ENCODE measurements at places on chromosomes 12 and 14.

GRCh38 chr12:56728139-56728861 lies 3.2 kb upstream of the NACA start:
- DNase-seq: no peak

DNA sequence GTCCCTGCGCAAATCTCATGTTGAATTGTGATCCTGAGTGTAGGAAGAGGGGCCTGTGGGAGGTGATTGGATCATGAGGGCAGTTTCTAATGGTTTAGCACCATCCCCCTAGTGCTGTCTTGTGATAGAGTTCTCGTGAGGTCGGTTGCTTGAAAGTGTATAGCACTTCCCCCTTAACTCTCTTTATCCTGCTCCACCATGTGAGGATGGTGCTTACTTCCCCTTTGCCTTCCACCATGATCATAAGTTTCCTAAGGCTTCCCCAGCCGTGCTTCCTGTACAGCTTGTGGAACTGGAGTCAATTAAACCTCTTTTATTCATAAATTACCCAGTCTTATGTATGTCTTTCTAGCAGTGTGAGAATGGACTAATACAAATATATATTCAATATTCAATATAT lies 303.7 kb upstream of the SEL1L start:
- DNase-seq: no peak

DNA sequence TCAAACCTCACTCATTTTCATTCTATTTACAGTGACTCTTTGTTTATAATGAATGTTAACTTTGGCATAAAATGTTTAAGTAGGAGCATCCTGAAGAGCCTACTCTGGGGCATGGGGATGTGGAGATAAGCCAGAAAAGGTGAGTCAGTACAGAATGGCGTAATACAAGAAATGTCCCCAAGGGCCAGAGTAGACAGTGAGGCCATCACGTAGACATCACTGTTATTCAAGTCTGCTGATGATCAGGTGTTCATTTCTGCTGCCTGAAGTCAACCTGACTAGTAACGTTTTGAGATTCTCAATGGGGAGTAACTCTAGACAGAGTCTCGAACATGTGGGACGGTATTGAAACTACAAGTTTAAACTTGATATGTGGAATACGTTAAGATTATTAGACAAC lies 47.6 kb upstream of the PKP2 start:
- DNase-seq: peak; percentile 64

- no peak for DNase-seq
These were observed 33.3 kb upstream of the ACTN1 start for GRCh38 chr14:69012256-69012953.

- no peak for DNase-seq
These were observed 23.3 kb downstream of the LMNTD1 start for GRCh38 chr12:25529738-25530137.

GRCh38 chr12:41536813-41537490 lies 348.8 kb downstream of the PDZRN4 start:
- no peak for DNase-seq

DNA sequence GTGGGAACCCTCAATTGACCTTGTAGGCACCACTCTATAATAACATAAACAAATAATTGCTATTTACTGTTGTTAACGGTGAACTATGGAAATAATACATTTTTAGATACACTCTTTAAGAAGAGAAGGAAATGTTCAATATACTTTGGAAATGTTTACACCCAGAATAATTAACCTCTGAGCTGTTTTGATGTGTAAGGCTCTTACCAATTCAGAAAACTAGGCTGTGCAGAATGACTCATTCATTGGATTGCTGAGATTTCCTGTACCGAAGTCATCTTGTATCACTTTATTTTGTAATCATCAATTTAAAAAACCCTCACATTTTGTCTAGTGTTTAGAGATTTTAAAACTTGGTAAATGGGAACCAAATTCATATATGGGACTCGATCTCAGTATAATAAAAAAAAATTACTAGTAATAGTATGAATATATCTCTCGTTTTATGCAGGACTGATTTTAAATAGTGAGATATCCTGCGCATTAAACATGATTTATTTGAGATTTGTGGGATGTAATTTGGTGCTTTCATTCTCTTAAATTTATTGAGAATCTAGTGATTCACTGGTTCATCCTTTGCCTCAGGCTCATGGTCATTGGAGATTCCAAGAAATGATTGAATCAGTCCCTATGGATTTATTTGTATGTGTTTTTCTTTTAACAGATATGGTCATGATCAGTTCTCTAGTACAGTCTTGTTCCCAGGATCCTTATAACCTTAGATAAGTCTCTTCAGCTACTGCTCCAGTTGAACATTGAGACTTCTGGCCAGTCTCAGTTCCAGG lies 3.9 kb downstream of the SAMD4A start:
- DNase-seq: no peak

GRCh38 chr12:77847060-77847541 lies 16.4 kb downstream of the NAV3 start:
- no peak for DNase-seq

GRCh38 chr12:101813117-101813516 lies 17.6 kb downstream of the GNPTAB start:
- DNase-seq: no peak

DNA sequence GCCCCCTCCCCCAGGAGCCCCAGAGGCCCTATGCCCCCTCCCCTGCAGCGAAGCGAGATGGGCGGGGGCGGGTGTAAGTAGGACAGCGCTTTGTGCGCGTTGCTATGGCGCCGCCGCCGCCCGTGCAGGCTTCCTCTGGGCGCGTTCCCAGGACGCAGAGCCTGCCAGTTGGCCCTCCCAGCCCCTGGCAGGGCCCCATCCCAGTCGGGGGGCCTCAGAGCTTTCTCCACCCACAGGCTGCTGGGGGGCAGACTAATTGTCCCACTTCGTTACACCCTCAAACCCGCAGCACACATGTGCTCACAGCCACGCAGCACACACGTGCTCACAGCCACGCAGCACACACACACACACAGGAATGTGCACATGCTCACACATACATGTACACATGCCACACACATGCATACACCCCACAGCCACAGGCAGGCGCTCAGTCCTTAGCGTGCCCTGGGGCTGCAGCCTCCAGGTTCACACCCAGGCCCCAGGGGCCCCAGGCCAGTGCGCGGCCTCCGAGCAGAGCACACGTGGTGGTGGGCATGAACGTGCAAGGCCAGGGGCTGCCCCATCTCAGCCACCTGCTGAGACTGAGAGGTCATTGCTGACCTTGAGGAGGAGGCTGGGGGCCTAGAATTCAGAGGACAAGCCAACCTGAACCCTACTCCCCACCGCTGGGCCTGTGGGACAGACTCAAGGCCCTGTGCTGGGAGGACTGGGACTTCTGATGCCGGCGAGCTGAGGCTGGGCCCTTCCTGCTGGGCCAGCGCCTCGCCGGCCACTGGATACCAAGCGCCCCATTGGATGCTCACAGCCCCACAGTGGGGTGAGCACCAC lies 15.6 kb downstream of the TRMT61A start:
- no peak for DNase-seq

GRCh38 chr12:50951112-50951511 lies 1.2 kb upstream of the HIGD1C start:
- no peak for DNase-seq

GRCh38 chr14:51834240-51834639 lies 26.2 kb upstream of the GNG2 start:
- no peak for DNase-seq

- no peak for DNase-seq
These were observed 14.0 kb downstream of the CCND2 start for GRCh38 chr12:4287325-4288211.

DNA sequence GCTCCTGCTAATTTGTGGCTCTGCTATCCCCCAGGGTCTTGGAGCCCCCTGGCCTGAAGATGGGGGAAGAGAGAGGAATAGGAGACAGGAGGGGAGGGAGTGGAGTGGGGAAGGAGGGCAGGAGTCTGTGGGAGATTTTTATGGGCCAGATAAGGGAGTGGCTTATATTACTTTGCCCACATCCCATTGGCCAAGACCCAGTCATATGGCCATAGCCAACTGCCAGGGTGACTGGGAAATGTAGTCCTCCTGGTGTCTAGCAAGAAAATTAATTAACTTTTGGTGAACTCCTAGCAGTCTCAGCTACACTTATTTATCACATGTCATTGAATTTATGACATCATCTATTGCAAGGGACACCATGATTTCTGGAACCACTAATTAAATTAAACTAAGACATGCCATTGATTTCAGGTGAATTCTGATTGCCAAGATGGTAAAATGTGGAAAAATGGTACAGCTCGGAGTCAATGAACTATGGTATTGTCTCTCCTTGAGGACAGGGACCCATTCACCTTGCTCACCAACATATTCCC lies 50.3 kb downstream of the ESRRB start:
- no peak for DNase-seq

DNA sequence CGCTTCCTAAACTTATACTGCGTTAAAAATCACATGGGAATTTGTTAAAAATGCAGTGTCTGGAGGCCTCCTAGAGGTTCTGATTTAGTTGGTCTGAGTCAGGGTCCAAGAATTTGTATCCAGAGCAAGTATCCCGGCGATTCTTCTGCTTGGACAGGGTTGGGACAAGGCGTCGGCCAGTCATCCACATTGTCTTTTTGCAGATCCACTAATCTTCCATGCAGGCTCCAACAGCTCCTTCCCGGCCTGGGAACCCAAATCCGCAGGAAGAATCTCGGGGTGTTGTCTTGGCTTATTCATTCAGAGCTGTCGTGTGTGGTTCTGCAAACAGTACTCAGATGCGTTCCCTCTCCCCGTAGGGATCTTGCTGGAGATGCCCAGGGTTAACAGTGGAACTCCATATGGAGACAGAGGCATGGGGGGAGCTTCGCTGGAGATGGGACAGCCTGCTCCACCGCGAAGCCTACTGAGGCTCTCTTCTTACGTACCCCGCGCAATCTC lies 25.3 kb downstream of the GPRC5D start:
- DNase-seq: no peak

GRCh38 chr12:94900496-94900895 lies 103.0 kb downstream of the NDUFA12 start:
- no peak for DNase-seq

DNA sequence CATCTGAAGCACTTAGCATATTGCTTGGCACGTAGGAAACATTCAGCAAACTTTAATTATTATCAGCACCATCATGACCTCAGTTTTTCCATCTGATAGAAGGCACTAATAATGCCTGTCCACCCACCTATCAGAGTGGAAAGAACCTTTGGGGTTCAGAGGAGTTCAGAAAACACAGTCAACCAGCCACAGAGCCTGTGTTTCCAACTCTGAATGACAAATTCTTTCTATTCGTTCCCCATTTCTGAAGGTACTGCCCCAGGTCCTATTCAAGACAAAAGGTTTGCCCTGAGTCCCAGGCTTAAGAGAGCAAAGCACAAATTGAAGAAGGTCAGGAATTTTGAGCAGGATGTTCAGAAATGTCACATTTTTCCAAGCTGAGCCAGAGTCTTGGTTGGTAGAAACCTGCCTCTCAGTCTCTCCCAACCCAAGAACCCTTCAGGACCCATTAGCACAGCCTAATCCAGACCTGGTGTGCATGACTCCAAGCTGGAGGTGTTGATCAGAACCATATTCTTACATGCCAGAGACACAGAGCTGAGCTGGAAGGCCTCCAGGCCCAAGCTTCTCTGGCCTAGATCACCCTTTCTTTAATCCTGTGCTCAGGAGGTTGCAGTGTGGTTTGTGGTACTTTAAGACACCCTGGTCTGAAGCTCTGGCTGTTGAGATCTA lies 114.4 kb downstream of the TBX5 start:
- no peak for DNase-seq

GRCh38 chr14:72275242-72275641 lies 343.0 kb downstream of the RGS6 start:
- DNase-seq: no peak

DNA sequence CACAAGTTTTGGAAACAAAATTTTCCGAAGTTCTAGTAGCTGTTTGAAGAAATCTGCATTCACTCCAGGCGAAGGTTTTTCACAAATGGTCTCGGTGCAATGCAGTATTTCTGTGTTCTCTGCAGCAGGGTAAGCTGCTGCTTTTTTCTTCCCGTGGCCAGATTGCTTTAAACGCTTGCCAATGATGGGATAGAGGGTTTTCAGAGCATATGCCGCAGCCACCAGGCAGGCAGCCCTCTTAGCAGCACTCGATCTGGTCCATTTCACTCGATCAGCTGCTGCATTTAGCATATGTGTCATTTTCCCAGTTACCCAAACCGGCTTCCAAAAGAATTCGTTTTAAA lies 315 bp downstream of the ABCD2 start:
- no peak for DNase-seq

DNA sequence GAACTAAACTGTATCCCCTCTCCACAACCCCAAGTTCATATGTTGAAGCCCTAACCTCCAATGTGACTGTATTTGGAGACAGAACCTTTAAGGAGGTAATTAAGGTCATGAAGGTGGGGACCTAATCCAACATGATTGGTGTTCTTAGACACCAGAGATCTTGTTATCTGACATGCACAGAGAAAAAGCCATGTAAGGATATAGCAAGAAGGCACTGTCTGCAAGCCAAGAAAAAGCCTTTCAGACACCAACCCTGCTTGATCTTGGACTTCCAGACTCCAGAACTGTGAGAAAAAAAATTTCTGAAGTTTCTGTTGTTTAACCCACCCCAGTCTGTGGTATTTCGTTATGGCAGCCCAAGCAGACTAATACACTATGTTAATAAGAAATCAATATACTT lies 62.2 kb upstream of the CFL2 start:
- DNase-seq: no peak

- no peak for DNase-seq
These were observed 185.8 kb downstream of the STXBP6 start for GRCh38 chr14:24863968-24864684.

GRCh38 chr12:31018106-31018789 lies 55.4 kb upstream of the DDX11 start:
- no peak for DNase-seq

DNA sequence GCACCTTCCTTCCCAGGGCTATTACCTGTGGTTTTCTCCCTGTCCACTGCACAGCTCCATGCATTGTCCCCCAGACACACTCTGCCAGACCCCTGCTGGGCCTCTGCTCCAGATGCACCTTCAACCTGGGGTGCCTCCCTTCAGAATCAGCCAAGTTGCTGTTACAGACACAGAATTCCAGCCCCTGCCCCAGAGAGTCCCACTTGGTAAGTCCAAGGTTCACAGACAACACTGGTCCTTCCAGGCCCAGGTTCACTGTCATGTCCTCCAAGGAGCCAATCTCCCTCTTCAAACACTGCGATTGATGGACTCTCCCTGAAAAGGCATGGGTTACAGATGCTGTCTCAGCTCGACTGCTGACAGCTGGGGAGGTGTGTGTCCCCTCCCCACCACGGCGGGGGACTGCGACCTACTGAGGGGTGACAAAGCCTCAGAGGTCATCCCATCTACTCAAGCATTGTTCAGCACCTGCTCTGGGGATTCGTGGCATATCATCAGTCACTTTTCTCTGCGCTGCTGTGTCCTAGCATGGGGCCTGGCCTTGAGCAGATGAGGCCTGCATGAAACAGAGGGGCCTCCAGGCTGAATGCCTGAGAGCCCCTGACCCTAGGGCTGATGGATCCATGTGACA lies 24.3 kb downstream of the CALM1 start:
- no peak for DNase-seq

GRCh38 chr12:94089891-94090290 lies 58.5 kb upstream of the PLXNC1 start:
- no peak for DNase-seq

DNA sequence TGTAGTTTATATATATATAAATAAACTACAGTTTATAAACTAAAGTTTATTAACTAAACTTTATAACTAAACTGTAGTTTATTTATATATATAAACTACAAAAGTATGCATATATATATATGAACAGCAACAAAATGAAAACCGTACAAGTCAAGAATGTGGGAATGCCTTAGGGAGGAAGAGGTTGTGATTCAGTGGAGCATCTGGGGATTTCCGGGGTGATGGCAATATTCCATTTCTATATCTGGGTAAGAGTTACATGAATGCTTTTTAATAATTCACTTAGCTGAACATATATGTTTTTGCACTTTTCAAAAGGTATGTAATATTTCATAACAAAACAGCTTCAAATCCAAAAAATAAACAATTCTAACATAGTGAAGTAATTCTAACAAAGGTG lies 30.1 kb upstream of the CAND1 start:
- DNase-seq: no peak
